ENCODE measurements at places on chromosomes 13 and 19.

GRCh38 chr13:30835442-30835841 is 70.6 kb upstream of the MEDAG start:
- no peak for DNase-seq

GRCh38 chr19:18167975-18168645 is 5.5 kb upstream of the IFI30 start:
- DNase-seq = peak; percentile 76

DNA sequence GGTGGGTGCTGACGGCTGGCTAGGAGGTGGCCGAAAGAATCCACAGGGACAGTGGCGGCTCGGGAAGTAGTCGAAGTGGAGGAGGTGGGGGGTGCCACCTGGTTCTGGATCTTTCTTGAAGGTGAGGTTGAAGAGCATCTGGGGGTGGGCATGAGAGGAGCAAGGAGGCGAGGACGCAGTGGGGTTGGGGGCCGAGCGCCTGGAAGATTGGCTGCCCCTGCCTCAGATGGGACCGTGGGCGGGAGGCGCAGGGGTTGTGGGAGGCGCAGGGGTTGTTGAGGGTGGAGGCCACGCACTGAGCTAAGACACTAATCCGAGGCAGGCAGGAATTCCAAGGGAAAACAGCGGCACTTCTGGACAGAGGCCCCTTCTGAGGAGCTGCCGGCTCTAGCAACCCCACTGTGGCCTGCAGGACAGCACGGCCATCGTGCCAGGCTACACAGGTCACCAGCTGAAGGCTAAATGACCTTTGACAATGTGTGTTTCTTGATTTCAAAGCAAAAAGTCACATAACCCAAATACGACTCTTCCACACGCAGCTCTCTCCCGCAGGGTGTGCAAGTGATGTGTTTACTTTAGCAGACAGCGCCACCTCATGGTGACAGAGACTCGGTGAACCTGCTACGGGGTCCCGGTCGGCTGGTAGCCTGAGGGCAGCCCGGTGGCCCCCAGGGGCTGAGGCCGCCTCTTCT is 44.1 kb upstream of the RANBP3 start:
- DNase-seq = peak; percentile 82

DNA sequence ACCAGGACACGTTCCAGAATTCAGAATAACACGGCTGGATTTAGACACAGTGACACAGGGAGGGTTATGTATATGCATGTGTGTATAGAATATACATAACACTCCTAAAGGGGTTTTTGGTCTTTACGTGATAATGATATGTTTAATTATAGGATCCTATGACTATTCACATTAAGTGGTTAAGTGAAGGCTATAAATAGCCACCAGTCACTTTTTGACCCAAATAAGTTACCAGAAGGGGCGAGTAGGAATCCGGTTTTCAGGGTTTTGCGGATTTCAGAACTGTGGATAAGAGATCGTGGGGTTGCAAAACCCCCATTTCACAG is 6.9 kb downstream of the ANGPTL6 start:
- no peak for DNase-seq

- DNase-seq = no peak
Observed at GRCh38 chr19:30968210-30968609, 381.0 kb downstream of the TSHZ3 start.

- peak; percentile 7 for DNase-seq
Observed at GRCh38 chr13:49183672-49184325, 36.3 kb upstream of the MLNR start.

GRCh38 chr13:38017320-38017719 is 147.7 kb upstream of the TRPC4 start:
- no peak for DNase-seq

DNA sequence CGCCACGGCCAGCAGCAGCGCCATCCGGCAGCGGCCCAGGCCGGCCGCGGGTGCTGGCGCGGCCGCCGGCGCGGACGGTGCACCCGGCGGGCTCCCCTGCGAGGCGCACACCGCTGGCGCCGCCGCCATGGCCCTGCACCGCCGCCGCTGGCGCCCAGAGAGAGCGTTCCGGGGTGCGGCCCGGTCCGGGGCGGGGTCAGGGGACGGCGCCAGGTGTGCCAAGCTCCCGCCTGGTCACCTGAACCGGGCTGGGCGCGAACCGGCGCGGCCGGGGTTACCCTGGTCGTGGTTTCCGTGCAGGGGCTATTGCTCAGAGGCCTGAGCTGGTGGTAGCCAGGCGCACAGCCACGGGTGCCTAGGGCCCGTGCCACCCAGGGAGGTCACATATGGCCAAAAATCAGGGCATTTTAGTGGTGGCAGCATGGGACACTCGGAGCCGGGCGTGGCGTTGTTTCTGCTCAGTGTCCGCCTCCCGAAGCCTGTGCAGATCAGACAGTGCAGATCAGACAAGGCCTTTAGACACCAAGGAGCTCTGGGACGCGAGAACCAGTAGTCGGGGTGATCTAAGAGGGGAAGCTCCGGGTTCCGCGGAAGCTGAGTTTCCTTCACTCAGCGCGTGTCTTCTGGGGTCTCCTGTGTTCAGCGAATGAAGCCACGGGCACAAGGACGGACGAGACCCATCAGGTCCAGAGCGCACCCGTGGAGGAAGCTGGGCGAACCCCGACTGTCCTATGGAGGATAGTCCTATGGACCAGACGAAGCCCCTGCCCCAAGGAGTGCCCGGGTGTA is at the start of gene TMEM238:
Gene TMEM238 (minus strand): TSS at position 162 of the 789 bp plus-strand sequence. CDS start 33 bp downstream, at position 129.
- peak; percentile 66 for DNase-seq
